ENCODE measurements at places on chromosomes 6 and 20.

- no peak for DNase-seq
Observed at GRCh38 chr6:117200067-117200466, 65.3 kb upstream of the VGLL2 start.

GRCh38 chr6:146290589-146290901, 253.1 kb upstream of the RAB32 start:
- no peak for DNase-seq

GRCh38 chr6:46103441-46104115, 26.2 kb upstream of the ENPP4 start:
- no peak for DNase-seq

DNA sequence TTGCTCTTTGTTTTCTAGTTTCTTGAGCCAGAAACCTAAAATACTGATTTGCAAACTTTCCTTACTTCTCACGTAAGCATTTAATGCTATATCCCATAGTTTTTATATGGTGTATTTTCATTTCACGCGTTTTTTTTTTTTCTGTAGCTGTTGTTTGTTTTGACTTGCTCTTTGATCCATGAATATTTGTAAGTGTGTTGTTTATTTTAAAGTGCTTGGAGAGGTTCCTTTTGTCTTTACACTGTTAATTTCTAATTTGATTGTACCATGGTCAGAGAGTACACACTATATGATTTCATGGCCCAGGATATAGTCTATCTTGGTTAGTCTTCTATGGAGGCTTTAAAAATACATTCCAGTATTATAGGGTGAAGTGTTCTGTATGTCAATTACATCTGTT, 84.8 kb upstream of the RNF217 start:
- no peak for DNase-seq

DNA sequence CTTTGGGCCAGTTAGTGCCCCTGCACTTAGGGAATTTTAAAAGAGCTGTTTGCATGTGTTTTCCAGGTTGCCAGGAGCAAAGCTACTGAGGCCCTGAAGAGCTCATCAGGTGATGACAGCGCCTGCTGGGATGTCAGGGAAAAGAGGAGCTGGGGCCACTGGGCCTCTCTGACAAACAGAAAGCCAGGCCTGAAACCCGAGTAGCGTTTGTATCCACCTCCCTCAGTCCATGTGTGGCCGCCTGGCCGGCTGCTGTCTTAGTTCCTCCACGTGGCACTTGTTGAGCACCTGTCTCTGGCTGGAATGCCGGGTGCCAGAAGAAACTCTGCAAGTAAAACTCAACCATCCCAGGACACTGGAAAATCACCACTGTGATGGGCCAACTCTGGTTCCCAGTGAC, 601.2 kb downstream of the CDH26 start:
- DNase-seq = no peak

- no peak for DNase-seq
Observed at GRCh38 chr6:165834613-165835259, 171.7 kb upstream of the PDE10A start.

DNA sequence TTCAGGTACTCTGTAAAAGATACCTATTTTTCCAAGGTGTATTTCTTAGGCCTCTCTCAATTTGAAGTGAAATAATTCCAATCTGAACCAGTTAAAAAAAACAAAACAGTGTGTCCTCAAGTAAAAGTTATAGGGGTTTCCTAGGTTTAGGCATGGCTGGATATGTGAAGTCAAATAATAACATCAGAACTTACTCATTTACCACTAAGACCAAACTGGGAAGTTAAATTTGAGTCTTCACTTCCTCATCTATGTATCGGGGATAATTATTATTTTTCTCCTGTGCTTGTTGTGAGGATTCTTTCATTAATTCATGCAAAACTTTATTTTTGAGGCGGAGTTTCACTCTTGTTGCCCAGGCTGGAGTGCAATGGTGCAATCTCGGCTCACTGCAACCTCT, 86.2 kb upstream of the PTPRK start:
- no peak for DNase-seq

- no peak for DNase-seq
Observed at GRCh38 chr6:108366236-108366635, 71.4 kb downstream of the AFG1L start.

- no peak for DNase-seq
Observed at GRCh38 chr6:82567621-82568020, 204.0 kb downstream of the TPBG start.

- no peak for DNase-seq
Observed at GRCh38 chr6:110517601-110518281, 41.3 kb upstream of the SLC22A16 start.

- no peak for DNase-seq
Observed at GRCh38 chr6:40733770-40734396, 146.7 kb upstream of the LRFN2 start.

GRCh38 chr6:32658268-32658897, 8.1 kb downstream of the HLA-DQB1 start:
- no peak for DNase-seq

DNA sequence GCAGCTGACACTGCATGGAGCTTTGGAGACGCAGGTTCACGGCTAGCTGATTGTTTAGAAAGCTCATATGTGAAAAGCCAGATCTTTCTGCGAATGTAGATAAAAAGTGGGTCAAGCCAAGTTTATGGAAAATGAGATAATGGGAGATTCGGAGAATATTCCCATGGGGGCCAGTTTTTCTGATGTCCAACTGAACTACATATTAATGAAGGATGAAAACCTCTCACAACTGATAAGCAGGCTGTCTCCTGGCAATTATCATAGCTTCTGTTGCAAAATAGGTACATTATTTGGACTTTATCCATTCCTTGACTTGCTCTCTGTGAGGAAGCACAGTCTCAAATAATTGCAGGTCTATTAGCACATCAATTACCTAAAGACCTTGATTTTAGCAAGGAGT, 21.1 kb downstream of the HDGFL1 start:
- DNase-seq = no peak

DNA sequence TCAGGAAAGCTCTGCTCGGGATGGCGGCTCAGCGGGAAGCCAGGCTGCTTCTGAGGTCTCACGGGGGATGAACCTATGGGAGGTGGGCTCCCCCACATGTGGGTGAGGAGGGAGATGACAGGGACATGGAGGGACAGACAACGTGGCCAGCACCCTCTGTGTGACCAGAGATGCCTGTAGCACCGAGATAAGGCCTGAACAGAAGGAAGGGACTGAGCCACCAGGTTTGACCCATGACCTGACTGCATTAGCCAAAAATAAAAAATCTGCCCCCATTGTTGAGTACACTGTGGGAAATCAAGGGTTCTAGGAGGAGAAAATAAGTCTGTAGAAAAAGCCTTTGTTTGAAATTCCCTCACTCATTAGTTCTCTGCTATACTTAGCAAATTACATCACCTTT, 105.7 kb downstream of the RNASET2 start:
- no peak for DNase-seq

DNA sequence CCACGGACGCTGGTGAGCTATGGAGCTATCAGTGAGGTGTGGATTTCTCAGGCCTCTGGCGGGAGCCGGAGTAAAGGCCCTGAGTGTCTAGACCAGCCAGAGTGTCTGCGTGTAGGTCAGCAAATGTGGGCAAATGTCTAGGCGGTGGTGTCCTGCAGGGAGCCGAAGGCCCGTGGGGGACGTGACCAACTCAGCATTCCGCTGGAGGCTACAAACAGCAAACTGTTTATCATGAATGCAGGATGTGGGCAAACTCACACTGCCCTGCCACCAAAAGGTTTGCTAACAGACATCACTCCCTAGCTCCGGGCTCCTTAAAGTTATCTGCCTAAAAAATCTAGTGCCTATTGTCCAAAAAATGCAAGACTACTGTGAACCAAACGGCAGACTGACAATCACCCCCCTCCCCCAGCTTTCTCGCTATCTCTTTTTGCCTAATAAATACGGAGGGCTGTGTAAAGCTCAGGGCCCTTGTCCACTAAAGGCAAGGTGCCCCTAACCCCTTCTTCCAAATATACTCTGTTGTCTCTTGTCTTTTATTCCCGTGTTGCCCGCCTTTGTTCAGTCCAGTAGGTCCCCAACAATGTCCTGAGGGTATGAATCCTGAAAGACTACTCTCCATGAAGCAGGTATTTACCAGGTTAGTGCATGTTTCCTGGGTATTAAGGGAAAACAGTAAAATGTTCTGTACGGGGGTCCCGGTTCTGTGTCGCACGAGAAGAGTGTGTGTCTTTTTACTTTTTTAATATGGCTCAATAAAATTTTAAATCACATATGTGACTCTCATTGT, 29.0 kb upstream of the AFDN start:
- no peak for DNase-seq

GRCh38 chr6:36378936-36379335, 8.5 kb downstream of the ETV7 start:
- DNase-seq = no peak

GRCh38 chr6:16296061-16296670, 57.8 kb downstream of the GMPR start:
- no peak for DNase-seq

DNA sequence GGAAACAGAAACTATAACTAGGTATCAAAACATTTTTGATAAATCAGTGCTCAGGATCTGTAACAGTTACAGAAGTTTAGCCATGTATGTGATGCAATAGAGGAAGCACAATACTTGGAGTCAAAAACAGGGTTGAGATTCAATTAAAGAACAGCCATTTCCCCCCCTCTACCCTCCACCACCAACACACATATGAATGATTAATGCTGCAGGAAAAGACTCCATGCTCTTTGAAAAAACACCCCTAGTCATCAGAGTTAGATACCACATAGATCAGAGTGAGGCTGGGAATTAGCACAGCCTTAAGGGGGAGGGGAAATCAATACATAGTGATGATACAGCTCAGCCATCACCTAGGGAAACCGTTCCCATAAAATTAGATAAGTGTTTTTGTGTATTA, 108.9 kb upstream of the EMILIN3 start:
- DNase-seq = no peak

DNA sequence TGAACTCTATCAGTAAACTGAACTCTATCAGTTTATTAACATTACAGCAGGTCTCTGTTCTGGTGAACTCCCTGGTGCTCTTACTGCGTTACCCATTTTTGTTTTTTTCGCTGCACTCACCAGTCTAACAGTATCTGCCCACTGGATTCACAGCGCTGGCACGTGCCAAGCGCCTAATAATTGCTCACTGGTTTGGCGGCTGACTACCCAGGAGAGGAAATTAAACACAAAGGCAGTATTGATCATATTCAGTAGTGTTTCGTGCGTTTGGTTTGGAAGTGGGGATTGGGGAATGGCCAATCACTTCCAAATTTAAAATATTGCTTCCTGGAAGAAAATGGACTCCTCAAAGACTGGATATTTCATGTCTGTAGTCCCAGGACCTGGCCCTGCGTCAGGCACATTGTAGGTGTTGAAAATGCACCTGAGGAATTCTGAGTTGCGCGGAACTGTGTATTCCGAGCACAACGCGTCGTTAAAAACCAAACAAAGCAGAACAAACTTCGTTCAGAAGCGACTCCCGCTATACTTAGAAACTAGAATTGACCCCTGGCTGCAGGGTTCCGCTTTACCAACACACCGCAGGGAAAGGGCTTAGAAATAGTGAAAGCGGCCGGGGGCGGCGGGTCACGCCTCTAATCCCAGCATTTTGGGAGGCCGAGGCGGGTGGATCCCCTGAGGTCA, 1.1 kb upstream of the RPS12 start:
- DNase-seq = no peak

GRCh38 chr6:45946352-45946751, 69.3 kb downstream of the CLIC5 start:
- DNase-seq = peak; percentile 15

DNA sequence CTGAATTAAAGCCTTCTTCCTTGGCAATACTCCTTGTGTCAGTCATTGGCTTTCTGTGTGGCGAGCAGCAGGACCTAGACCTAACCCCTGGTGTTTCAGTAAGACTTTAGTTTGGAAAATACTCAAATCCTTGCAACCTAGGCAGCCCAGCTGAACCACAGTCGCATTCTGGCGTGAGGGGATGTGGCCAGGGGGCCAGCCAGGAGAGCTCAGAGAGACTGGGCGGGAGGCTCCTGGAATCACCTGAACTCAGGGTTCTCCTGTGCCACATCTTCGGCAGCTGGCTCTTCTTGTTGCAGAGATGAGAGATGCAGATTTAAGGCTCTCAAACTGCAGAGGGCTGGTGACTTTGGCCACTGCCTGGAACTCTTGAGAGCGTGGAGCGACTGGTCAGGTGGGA, 102.7 kb downstream of the SYNDIG1 start:
- no peak for DNase-seq

DNA sequence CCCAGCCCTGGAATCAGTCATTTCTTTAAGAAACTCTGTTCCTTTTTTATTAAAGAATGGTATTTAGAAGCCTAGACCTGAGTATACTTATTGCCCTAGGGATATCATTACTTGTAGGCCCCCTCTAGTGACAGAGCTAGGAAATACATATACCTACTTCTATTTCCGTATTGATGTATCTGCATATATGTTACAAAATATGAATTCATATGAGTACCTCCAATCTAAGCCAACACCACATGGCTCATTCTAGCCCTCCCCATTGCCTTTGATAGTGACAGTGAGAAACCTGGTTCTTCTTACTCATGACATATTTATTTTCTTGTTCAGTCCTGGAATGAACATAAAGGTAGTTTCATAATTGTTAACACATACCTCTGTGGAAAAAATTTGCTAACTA, 137.2 kb downstream of the FARS2 start:
- DNase-seq = peak; percentile 50

DNA sequence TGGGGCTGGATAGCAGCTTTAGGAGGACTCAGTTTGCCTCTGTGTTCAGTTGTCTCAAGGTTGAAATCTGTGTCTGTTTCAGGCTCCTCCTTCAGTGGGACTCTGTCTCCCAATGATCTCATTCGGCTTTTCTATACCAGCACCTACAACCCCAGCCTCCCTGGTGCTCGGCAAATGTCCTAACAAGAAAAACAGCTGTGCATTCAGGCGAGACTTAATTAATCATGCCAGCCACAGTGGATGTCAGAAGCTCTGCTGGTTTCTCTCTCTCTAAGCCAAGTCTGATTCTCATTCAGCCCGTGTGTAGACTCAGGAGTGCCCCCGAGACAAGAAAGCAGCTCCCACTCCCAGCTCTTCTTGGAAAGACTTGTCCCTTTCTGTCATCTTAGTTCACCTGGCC, 46.8 kb downstream of the SUN5 start:
- DNase-seq = no peak

GRCh38 chr6:11645016-11645415, 107.5 kb downstream of the TMEM170B start:
- DNase-seq = no peak

- DNase-seq = no peak
Observed at GRCh38 chr6:164947164-164947563, 362.2 kb downstream of the C6orf118 start.

DNA sequence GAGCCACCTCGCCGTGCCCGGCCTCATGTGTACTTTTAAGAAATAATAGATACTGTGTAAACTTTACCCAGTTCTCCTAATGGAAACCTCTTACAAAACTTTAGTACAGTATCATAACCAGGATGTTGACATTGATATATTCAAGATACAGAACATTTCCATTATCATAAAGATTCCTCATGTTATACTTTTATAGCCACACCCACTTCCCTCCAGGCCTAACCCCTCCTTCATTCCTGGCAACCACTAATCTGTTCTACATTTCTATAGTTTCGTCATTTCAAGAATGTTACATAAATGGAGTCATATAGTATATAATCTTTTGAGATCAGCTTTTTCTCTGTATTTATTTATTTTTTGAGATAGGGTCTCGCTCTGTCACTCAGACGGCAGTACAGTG, 52.6 kb upstream of the SALL4 start:
- no peak for DNase-seq
